ENCODE measurements at places on chromosomes 2 and 18. TPM values are rescaled to one million over a fixed set of nuclear protein-coding genes. Genes with fewer than 3 reads are reported as not detected.

DNA sequence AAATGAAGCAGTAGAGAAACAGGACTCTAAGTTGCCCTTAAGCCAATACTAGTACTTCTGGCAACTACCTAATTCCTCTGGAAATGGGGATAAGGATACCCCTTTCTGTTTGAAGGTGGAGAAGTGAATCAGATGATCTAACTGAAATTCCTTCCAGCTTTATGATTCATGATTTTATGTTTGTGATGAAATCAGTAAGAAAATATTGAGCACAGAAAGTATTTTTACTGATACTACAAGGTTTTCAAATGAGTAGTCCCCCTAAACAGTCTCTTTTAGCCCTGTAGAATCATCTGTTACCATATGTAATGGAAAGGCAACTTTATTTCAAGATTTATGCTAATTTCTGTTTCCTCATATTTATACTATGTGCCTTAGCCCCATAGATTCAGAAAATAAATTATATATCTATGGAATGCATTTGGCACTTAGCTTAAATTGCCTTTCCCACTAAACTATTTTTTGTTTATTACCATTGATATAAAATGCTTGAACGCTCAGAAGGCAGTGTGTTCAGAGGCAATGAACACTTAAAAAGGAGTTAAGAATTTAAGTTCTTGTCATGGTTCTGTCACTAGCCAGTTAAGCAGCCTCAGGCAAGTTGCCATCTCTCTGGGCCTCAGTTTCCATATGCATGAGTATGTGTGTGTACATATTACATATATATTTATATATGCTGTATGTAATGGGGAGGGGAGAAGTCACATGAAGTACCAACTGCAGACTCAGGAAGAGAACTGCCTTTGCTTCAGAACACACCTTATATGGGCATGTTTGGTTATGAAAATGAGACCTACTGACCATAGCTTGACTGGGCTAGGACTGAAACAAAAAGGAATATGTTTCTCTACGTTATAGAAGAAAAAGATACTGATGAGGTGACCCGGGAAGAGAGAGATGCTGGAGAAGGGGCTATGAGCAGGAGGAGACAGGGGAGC lies 97.7 kb downstream of the CDC42EP3 start:
- no peaks in the 10 kb centered on the region for H3K36me3 ChIP-seq
- peaks cover 32% of the 10 kb centered on the region for H3K4me1 ChIP-seq
- H3K27me3 ChIP-seq = no peaks in the 10 kb centered on the region
- no peak for DNase-seq
- no peak overlapping the region for H3K27ac ChIP-seq
- H3K4me3 ChIP-seq = no peak overlapping the region

GRCh38 chr2:63587814-63588384 lies 378 bp downstream of the WDPCP start:
- no peaks in the 10 kb centered on the region for H3K36me3 ChIP-seq
- peak overlapping the region; percentile 91 for H3K27ac ChIP-seq
- H3K27me3 ChIP-seq = no peaks in the 10 kb centered on the region

- H3K4me1 ChIP-seq = no peaks in the 10 kb centered on the region
- DNase-seq = no peak
- H3K27ac ChIP-seq = no peak overlapping the region
- no peaks in the 10 kb centered on the region for H3K36me3 ChIP-seq
- no peaks in the 10 kb centered on the region for H3K27me3 ChIP-seq
- no peak overlapping the region for H3K4me3 ChIP-seq
These were observed 232.4 kb downstream of the CD226 start for GRCh38 chr18:69715191-69715795.

- H3K27me3 ChIP-seq = no peaks in the 10 kb centered on the region
- H3K27ac ChIP-seq = no peak overlapping the region
- no peak for DNase-seq
- H3K36me3 ChIP-seq = no peaks in the 10 kb centered on the region
- no peak overlapping the region for H3K4me3 ChIP-seq
These were observed 139.6 kb downstream of the PAX3 start for GRCh38 chr2:222159221-222159620.

DNA sequence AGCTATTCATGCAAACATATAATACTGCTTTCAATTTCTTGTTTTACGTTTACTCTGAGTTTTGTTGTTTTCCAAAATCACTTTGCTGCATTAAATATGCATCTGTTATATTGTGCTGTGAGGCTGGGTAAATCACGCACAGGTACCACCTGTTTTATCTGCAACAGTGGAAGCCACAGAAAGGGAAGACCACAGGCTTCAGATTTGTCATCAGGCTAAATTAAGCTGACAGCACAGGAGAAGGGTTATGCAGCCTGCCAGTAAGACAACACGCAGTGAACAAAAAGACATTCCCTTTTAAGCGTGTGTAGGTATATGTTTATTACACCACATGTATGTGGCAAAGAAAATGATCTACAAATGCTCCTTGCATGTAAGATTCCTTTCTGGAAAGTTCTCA lies 38.2 kb downstream of the ZNF516 start:
- H3K4me1 ChIP-seq = peaks cover 33% of the 10 kb centered on the region
- peaks cover 4% of the 10 kb centered on the region for H3K36me3 ChIP-seq
- no peak for DNase-seq
- H3K4me3 ChIP-seq = no peak overlapping the region
- peak overlapping the region; percentile 55 for H3K27ac ChIP-seq
- H3K27me3 ChIP-seq = no peaks in the 10 kb centered on the region

The HNRNPLL gene
- 54.8 TPM for total RNA-seq

DNA sequence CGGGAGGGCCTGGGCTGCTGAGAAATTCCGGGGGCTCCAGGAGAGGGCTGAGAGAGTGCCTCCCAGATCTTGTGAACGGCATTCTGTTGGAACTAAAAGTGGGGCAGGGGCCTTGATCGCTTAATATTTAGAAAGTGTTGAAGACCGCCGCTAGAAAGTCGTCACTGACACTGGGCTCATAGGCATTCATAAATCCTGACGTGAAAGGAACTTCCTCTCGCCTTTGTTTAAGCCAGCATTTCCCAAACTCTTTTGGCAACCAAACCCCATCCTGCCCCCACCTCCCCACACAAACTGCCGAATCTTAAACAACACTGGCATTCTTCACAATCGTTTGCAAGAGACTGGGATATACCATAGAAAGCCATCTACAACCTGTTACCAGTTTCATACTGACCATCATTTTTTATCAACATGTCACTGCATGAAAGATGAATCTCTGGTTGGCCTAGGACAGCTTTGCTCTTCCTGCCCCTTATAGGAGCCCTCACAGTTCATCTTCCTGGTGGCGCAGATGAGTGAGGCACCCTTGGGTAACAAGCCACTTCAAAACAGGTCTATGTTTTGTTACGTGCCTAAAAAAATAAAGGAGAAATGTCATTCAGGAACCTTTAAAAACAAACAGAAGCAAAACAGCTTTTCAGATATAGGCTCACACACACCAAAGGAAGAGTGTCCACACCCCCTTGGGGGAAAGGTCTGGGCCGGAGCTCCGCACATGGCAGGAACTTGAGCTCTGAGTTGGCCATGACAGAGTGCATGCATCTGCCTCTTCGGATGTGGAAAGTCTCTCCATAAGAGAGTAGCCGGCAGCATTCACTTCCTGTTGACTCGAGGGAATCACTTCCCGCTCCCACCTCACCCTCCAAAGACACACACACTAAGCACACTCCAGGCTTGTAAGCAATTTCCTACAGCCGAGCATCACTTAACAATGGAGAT lies 13.0 kb downstream of the MTERF4 start:
- no peak overlapping the region for H3K4me3 ChIP-seq
- H3K4me1 ChIP-seq = no peaks in the 10 kb centered on the region
- H3K27me3 ChIP-seq = no peaks in the 10 kb centered on the region
- no peak for DNase-seq
- peaks cover 80% of the 10 kb centered on the region for H3K36me3 ChIP-seq

Measured in esophagus muscularis mucosa (tissue), 4 donors.